A549 treated with AZD2906 at 1 μM for 4 hours (cell line): ENCODE measurements at places on chromosomes 2 and 18. TPM values are rescaled to one million over a fixed set of nuclear protein-coding genes. Genes with fewer than 3 reads are reported as not detected.

The CHRND gene
- not detected in 5 replicates for total RNA-seq

The CDH2 gene
- total RNA-seq = 35.6 to 54.6 TPM (median 43.0 TPM) in 5 replicates

The FMNL2 gene
- total RNA-seq = 28.4 to 36.5 TPM (median 32.9 TPM) in 5 replicates

The C2orf15 gene
- 0.50 to 0.70 TPM (median 0.64 TPM) in 5 replicates for total RNA-seq

The RAB6C gene
- total RNA-seq = not detected in 5 replicates

The EFR3B gene
- total RNA-seq = 7.7 to 10.1 TPM (median 8.0 TPM) in 5 replicates

The RNU2-63P gene
- total RNA-seq = 1.4 TPM in 1 of 5 replicates, not detected in the others

The INPP5D gene
- total RNA-seq = 0.49 to 0.74 TPM (median 0.53 TPM) in 5 replicates

The BCL2L11 gene
- total RNA-seq = 5.3 to 8.3 TPM (median 7.3 TPM) in 5 replicates

The ALK gene
- total RNA-seq = not detected in 5 replicates

The SLC16A14 gene
- total RNA-seq = 0.64 to 1.1 TPM (median 0.83 TPM) in 5 replicates

The PIAS2 gene
- total RNA-seq = 6.8 to 8.9 TPM (median 7.6 TPM) in 5 replicates

The SERPINB11 gene
- 0.03 to 0.16 TPM in 2 of 5 replicates, not detected in the others for total RNA-seq

The KATNAL2 gene
- total RNA-seq = 1.4 to 2.4 TPM (median 1.9 TPM) in 5 replicates

The GCG gene
- 0.05 TPM in 1 of 5 replicates, not detected in the others for total RNA-seq

The OLA1 gene
- total RNA-seq = 116 to 121 TPM (median 118 TPM) in 5 replicates
